ENCODE measurements at places on chromosomes 2 and 18.

DNA sequence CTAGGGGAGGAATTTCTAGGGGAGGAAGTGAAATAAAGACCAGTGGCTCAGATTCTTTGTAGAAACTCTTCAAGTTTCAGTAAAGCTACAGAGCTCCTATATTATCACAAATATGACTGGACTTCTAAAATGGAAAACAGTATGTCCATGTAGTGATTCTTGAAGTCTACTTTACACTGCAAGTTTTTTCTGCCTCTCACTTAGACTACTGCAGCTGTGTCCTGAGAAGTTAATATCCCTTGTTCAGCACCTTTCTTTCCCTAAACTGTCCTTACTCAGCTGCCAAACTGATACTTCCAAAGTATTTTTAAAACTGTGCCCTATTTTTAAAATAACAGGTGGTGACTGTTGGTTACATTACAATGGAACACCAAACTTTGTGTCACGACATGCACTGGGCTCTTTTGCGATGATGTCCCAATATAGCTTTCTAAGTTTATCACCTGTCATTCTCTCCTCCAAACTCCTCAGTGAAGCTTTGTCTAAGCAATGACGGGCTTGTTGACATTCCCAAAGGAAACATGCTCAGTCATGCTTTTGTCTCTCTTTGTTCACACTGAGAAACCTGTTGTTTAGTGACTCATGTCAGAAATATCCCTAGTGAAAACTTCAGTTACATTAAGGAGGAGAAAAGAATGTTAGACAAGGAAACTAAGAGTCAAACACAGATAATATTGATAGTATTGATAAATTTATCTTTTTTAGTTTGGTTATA, 341.1 kb downstream of the ARL6IP6 start:
- no peak for DNase-seq

- DNase-seq, result no peak
Observed at GRCh38 chr2:181318504-181319280, 138.5 kb upstream of the ITGA4 start.

- DNase-seq, result no peak
Observed at GRCh38 chr2:109049022-109049421, 60.0 kb upstream of the EDAR start.

DNA sequence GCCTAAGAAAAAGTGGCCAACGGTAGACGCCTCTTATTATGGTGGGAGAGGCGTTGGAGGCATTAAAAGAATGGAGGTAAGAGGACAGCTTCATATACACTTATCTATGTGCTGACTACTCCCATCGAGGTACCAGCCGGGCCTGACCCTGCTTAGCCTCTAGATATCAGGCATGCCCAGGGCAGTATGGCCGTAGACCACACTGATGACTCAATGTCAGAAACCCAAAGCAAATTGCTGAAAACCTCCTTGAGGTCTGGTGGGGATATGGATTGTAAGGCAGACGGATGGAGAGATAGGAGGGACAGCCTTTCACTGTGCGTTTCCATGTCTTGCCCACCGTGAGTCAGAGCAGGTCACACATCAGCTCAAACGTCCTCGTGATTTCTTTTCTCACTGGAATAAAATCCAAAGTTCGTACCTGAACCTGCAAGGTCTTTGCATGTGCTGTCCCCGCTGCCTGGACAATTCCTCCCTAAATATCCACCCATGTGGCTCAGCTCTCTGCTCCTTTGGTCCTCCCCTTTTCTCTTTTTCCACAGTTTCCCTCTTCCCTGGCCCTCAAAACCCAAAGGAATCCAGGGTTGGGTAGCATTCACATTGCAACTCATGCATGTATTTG, 168.9 kb downstream of the ANTXR1 start:
- DNase-seq, result no peak

DNA sequence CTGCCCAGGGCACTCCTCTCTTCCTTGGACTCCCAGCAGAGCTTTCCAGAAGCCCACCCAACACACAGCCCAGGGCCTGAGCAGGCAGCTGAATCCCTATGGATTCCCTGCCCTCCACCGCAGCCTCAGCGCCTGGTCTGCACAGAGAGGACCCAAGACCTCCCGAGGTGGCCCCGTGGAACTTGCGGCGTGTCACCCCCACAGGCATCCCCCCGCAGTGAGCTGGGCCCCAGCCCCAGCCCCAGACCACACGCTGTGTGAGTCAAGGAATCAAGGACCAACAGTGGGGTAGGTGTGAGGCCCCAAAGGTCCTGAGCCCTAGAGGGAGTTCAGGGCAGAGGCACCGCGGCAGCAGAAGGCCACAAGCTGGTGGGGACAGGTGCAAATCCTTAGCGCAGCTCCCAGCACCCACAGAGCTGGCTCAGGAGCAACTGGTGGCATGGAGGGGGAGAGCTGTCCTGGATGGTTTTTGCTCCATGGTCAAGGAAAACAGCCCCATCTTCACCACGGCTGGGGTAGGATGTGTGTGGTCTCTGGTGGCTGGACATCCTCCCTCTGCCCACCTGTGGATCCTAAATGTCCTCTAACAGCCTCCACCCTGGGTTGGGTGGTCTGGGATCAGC, 8.5 kb downstream of the HS6ST1 start:
- no peak for DNase-seq

GRCh38 chr2:211174021-211174420, 617.6 kb downstream of the CPS1 start:
- no peak for DNase-seq

DNA sequence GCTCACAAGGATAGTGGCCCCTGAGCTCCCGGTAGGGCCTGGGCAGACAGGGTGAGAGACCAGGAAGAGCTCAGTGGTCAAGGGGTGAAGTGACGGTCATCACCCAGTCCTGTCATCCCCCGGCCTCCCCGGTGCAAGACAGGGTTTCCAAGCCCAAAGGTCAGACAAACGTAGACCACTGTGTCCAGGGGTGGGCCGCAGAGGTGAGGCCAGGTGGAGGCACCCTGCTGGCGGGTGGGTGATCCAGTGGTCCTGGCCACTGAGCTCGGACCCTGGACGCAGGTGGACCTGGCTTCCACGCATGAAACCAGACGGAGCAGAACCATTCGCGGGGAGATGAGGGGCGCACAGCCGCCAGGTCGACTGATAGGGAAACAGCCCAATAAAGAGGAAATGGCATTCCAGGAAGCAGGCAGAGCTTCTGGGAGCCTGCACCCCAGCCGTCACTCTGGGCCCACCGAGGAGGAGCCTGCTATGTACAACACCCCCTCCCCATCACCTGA, 14.4 kb upstream of the SNED1 start:
- no peak for DNase-seq

GRCh38 chr2:182642328-182642727, 73.7 kb upstream of the DNAJC10 start:
- DNase-seq, result peak; percentile 34

- DNase-seq, result no peak
Observed at GRCh38 chr2:176189681-176190641, 1.5 kb downstream of the HOXD1 start.

DNA sequence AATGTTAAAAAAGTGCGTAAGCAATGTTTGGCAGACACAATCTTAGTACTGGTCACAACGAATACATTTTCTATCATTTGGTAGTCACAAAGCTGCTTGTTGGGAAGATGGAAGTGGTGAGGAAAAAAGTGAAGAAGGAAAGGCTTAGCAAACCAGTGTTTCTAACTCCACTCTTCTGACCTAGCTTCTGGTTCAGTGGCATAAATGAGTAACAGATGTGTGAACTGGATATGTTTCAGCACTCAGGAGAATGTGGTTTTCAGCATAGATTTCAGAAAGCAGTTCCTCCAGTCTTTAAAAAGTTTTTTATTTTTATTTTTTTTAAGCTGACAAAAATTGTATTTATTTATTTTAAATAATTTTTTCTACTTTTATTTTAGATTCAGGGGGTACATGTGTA, 357.1 kb downstream of the CPS1 start:
- no peak for DNase-seq

- DNase-seq, result no peak
Observed at GRCh38 chr2:160433466-160434140, 60.0 kb downstream of the RBMS1 start.

- DNase-seq, result no peak
Observed at GRCh38 chr2:193461431-193461934, 1266.8 kb upstream of the TMEFF2 start.

DNA sequence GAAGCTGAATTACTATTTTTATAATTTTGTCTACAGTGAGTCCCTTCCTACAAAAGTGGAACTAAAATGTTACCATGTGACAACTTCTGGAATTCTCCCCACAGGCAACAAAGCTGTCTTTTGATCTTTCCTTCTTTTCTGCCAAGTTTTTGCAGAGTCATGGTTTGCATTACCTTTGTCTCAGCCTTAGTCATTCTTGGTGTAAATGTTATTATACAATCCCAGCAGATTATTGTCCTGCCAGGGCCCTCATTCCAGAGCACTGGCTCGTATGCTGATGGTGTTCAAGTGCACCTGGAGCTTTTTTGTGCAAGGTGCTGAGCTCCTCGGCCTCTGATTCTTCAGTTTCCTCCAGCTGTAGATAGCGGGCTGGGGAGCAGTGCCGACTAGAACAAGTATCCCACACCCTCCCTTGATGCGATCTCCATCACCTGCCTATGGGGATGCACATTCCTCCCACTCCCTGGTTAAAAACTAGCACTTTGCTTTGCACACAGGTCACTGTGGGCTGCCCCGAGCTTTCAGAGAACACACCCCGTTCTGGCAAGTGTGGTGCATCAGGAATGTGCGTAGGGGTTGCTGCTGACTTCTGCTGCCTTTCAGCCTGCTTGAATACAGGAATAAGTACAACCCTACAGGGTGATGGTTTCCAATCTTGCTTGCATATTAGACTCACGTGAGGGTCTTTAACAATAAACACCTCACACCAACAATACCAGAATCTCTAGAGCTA, 263.6 kb downstream of the RNF144A start:
- DNase-seq, result no peak

- DNase-seq, result no peak
Observed at GRCh38 chr2:14903709-14904374, 271.3 kb downstream of the LRATD1 start.

DNA sequence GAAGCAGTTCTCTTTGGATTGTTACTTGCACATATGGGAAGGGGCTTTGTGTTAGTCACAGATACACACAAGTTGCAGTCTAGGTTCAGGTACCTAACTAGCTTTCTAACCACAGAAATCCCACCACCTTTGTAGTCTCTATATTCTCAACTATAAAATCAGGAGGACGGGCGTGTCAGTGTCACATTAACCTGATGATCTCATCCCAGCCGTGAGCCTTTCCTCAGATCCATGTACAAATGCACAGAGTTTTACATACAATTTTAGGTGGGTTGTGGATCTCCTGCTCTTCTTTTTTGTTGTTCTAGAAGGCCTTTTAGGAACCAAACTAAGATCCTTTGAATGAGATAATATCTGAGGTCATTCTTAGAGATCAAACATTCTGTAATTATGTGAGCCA, 94.0 kb downstream of the ZNF532 start:
- no peak for DNase-seq

- no peak for DNase-seq
Observed at GRCh38 chr2:221662689-221663391, 90.7 kb upstream of the EPHA4 start.

DNA sequence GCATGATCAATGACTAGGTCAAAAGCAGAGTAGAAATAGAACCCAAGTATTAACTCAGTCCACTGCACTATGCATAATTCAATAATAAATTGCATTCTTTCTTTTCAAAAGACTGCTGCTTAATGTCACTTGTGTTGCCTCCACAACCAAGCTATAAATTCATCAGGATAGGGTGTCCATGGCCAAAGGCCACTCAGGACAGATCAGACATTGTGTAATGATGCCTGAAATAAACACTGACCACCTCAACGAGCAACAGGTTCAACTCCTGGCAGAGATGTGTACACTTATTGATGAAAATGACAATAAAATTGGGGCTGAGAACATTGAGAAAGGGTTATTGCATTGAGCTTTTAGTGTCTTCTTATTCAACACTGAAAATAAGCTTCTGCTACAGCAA, 194.5 kb upstream of the SPOPL start:
- DNase-seq, result no peak

GRCh38 chr18:23306822-23307221, 146.3 kb upstream of the RIOK3 start:
- no peak for DNase-seq

- DNase-seq, result peak; percentile 60
Observed at GRCh38 chr2:241968417-241968816, 98.9 kb downstream of the RTP5 start.

- no peak for DNase-seq
Observed at GRCh38 chr2:85016446-85016845, 45.5 kb downstream of the KCMF1 start.

GRCh38 chr2:54341656-54342055, 85.6 kb upstream of the TSPYL6 start:
- peak; percentile 20 for DNase-seq

DNA sequence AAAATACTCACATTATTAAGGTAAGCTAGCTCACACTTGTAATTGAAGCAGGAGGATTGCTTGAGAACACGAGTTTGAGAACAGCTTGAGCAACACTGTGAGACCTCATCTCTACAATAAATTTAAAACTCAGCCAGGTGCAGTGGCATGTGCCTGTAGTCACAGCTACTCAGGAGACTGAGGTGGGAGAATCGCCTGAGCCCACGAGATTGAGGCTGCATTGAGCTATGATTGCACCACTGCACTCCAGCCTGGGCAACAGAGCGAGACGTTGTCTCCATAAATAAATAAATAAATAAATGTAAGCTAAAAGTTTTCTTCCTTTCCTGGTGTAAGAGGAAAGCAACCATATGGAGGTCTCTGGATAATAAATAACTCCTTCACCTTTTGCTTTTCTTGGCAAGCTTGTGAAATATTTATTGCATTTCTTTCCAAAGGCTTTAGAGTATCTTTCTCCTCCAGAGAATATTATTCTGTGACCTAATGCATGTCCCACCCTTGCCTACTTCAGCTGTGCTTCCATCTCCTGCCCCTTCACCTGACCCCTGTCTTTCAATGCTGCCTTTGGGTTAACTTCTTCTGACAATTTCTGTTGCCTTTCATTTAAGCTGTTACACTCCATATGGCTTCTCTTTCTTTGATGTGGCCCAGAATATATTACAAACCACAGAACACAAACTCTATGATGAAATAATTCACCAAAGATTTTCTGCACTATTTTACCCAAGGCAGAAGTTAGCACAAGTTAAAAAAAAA, 280.7 kb upstream of the RND3 start:
- DNase-seq, result no peak

DNA sequence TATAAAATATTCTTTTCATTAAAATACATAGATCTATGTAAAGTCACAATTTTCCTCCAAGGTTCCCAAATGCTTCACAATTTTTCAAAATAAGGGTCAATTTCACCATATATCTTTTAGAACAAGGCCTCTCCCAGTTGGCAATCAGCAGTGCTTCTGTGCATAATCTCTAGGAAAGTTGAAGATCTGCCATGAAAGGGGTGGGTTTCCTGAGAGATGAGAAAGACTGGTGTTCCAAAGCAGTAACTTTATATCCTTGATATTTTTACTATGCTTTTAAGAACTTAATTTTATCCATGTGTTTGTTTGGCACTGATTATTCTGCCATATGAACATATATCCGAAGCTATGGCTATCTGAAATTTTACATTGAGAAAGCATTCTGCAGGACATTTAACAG, 199.4 kb upstream of the CYP26B1 start:
- DNase-seq, result no peak

DNA sequence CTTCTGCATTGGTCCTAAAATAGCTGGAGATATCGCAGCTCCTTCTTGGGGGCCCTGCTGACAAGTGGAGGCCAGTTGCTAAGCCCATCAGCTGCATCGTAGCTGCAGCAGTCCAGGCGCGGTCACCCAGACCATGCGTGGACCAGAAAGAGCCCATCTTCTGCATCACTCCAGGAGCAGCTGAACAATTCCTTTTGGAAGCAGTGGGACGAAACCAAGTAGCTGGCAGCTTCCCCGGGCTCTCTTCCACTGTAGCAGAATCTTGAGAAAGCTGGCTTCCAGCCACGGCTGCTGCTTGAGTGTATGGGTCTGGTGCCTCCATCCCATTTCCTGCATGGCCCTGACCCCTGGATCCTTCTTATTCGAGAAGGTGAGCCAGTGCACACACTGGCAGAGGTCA, 22.2 kb upstream of the CAB39 start:
- no peak for DNase-seq

Measured in putamen (tissue), 1 donor.